ENCODE measurements at places on chromosomes 5 and 9. TPM values are rescaled to one million over a fixed set of nuclear protein-coding genes. Genes with fewer than 3 reads are reported as not detected.

DNA sequence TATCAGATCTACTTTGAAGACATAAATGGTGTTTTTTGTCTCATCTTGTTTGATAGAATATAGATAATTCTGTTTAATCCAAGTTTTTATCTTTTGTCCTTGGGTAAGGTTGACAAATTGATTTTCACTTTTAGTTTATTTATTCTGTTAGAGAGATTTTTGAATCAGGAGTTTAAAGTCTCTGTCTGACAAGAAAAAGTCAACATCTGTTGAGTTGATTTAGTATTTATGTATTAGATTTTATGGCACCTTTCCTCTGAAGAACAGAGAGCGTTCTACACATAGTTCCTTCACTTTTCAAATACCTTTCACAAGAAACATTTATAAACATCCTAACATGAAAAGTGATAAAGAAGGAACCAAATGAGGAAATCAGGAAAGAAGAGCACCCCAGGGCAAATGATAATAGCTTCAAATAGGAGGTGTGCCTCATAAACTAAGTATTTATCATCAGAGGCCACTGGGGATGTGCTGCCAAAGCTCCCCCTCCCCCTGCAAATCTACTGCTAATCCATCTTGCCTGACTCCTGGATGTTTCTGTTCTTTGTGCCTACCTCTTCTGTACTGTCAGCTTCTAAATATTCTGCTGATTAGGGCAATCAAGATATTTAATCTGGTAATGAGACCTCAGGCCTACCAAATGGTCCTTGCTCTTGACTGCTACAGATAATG lies 457.7 kb upstream of the CHD1 start:
- H3K27ac ChIP-seq: no peak overlapping the region
- H3K4me1 ChIP-seq: no peaks in the 10 kb centered on the region
- DNase-seq: no peak
- no peaks in the 10 kb centered on the region for H3K36me3 ChIP-seq
- no peaks in the 10 kb centered on the region for H3K27me3 ChIP-seq

OR1Q1 gene
- not detected for total RNA-seq

DNA sequence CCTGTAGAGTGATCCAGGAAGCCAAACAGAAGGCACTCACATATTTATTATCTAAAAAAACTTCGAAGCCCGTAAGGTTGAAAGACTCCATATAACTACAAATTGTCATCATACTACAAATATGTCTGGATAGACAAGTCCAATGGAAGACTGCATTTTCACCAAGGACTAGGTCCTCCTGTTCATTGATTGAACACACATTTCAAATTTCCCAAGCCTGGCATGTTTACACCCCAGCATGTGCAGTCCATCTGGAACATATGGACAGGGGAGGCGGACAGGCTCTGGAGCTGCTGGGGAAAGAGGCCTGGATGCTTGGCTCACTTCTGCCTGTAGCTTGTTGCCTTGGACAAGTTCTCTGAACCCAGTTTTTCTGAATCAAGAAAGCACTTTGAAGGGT lies 378.7 kb downstream of the ENC1 start:
- no peak for DNase-seq
- peaks cover 11% of the 10 kb centered on the region for H3K4me1 ChIP-seq
- H3K36me3 ChIP-seq: no peaks in the 10 kb centered on the region
- no peak overlapping the region for H3K27ac ChIP-seq

- no peaks in the 10 kb centered on the region for H3K4me1 ChIP-seq
- H3K27ac ChIP-seq: no peak overlapping the region
- DNase-seq: no peak
- no peak overlapping the region for H3K4me3 ChIP-seq
- no peaks in the 10 kb centered on the region for H3K27me3 ChIP-seq
Measured at GRCh38 chr9:27019589-27019988, 14.1 kb upstream of the LRRC19 start.

All from Karpas-422 (cell line).